ENCODE measurements at places on chromosomes 4 and X. TPM values are rescaled to one million over a fixed set of nuclear protein-coding genes. Genes with fewer than 3 reads are reported as not detected.

- no peak for DNase-seq
- H3K4me3 ChIP-seq: no peak overlapping the region
- peaks cover 7% of the 10 kb centered on the region for H3K27me3 ChIP-seq
Observed at GRCh38 chr4:114654592-114654991, 56.0 kb downstream of the UGT8 start.

GRCh38 chr4:38024206-38024509, 64.0 kb downstream of the PTTG2 start:
- H3K27ac ChIP-seq: no peak overlapping the region
- no peaks in the 10 kb centered on the region for H3K27me3 ChIP-seq

DNA sequence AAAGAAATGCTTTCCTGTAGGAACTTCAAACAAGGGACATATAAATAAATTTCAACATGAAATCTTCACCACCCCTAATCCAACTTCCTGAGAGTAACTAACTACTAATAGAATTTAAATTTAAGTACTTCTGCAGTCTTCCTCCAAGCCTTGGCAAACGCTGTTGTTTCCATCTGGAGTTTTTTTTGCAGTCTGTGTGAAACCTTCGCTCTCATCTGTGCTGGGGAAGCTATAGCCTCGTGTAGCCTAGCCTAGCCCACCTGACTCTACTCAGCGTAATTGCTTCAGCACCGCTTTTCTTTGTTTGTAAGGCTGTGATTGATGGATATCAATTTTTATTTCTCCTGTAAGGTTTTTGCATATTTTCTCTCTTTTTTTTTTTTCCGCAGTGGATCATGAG, 30.9 kb downstream of the STOX2 start:
- no peaks in the 10 kb centered on the region for H3K36me3 ChIP-seq
- no peak for DNase-seq
- no peak overlapping the region for H3K4me3 ChIP-seq
- H3K27ac ChIP-seq: no peak overlapping the region
- peaks cover 3% of the 10 kb centered on the region for H3K4me1 ChIP-seq
- H3K27me3 ChIP-seq: peaks cover 2% of the 10 kb centered on the region

DNA sequence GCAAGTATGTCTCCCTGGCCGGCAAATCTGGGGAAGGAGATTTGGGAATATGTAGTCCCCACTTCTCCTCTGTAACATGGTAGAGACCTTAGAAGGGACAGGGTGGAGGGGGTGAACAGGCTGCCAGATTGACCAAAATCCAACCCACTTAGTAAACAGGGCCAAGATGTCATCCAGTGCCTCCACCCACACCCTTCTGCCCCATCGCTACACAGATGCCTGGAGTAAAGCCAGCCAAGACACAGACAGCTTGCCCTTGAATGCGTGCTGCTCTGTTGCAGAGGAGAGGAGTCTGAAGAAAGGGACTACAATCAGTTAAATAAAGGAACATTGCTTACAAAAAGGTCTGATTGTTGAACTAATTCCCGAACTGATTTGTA, 160.1 kb upstream of the LDB2 start:
- H3K36me3 ChIP-seq: no peaks in the 10 kb centered on the region
- no peak overlapping the region for H3K4me3 ChIP-seq
- no peaks in the 10 kb centered on the region for H3K27me3 ChIP-seq
- no peak overlapping the region for H3K27ac ChIP-seq
- no peaks in the 10 kb centered on the region for H3K4me1 ChIP-seq

- no peak overlapping the region for H3K27ac ChIP-seq
- no peak overlapping the region for H3K4me3 ChIP-seq
- no peaks in the 10 kb centered on the region for H3K36me3 ChIP-seq
- H3K27me3 ChIP-seq: no peaks in the 10 kb centered on the region
Observed at GRCh38 chr4:122623637-122624166, 2.8 kb upstream of the IL21 start.

DNA sequence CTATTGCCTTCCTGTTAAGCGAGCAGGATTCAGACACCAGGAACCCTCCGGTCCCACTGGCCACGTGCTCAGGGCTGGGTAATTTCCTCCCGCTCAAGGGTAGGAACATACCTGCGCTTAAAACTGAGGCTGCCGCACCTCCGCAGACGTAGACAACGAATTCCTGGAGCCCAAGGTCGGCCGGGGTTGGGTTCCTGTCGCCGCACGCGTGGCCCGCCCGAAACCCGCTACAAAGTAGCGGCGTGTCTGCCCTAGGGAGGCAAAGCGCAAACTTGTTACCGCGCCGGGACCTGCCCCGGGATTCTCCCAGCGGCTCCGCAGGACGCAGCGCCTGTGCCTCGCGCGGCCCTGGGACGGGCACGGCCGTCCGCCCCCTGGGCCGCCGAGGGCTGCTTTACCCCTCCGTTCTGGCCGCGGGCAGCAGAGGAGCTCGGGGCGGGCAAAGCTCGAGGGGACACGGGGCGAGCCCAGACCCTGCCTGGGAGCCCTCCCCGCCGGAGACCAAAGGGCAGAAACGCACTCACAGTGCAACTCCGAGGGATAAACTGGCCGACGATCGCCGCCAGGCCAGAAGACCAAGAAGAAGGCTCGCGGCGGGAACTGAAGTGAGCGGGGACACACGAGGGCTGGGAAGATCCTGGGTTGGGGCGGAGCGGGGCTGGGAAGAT, at the start of gene ERVMER34-1:
Gene ERVMER34-1 (minus strand): TSS at position 607 of the 668 bp plus-strand sequence. CDS start 5,905 bp downstream, outside the sequence.
- H3K27me3 ChIP-seq: peaks cover 50% of the 10 kb centered on the region
- no peak within 1 kb of the TSS for H3K27ac ChIP-seq
- peak within 1 kb of the TSS; percentile 63 for H3K4me3 ChIP-seq

DNA sequence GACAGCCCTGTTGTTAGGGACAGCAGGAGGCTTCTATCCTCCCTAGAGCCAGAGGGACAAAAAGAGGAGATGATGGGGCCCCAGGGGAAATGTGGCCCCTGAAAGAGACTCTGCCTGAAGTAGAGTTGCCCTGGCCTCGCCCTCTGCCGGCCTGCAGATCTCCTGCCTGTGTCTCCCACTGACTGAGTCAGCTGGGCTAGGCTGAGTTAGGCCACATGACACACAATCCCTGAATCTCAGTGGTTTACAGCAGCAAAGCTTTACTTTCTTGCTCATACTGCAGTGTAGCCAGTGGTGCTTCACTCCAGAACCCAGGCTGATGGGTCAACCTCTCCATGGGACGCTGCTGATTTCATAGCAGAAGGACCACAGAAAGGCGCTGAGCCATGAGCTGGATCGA, 23.5 kb downstream of the DRD5 start:
- DNase-seq: no peak
- no peaks in the 10 kb centered on the region for H3K4me1 ChIP-seq
- H3K36me3 ChIP-seq: no peaks in the 10 kb centered on the region
- H3K27me3 ChIP-seq: peaks cover 25% of the 10 kb centered on the region
- H3K27ac ChIP-seq: no peak overlapping the region
- H3K4me3 ChIP-seq: no peak overlapping the region

DNA sequence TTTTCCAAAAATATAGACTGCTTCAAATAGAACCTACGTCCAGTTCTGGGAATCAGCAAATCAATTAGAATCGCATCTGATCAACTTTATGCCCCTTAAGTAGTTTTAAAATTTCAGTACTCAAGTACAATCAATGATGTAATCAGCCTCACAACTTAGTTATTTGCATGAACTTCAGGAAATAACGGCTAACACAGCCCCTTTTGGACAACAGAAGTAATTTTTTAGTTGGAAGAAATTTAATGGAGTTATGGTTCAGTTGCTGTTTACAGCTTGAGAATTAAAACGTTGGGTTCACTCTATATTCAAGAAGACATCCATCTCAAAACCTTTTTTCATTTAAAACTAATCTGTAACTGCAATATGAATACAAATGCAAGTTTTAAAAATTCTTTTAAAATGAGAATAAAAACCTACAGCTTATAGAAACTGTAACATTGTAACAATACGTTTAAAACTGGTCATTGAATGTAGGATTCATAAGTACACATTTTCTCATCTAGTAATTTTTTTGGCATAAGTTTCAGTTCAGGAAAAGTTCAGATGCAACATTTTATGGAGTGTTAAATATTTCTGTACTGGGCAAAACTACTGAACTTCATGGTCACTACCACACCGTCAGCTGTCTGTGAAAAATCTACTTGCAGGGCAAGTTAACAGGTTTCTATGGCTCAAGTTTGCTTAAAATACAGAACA, 956 bp downstream of the TAPT1 start:
- no peaks in the 10 kb centered on the region for H3K27me3 ChIP-seq
- no peak for DNase-seq
- peaks cover 49% of the 10 kb centered on the region for H3K4me1 ChIP-seq

DNA sequence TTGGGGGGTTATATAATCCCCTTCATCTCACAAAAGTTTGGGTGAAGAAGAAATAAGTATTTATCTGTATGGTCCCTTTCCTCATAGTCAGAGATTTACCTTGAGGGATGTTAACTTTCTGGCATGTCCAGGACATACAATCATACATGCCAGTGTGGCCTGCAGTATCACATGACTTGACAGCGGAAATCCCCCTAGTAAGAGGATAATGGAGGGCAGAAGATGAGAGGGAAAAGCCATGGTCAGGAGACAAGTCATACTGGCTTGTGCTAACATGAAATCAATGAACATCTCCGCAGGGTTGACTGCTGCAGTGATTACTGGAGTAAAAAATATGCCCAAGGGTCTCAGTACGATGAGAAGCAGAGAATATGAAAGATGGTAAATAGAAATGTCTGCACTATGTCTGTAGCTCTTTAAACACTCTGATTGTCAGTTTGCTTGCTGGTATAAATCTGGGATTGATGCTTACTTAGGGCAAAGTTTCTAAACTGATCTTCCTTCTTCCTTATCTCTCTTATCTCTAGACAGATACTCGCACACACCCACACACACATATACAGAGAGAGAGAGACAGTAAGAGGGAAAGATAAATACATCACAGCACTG, 1385.6 kb upstream of the ADGRL3 start:
- DNase-seq: no peak
- no peak overlapping the region for H3K27ac ChIP-seq
- H3K4me3 ChIP-seq: no peak overlapping the region
- H3K4me1 ChIP-seq: peaks cover 3% of the 10 kb centered on the region
- no peaks in the 10 kb centered on the region for H3K27me3 ChIP-seq

DNA sequence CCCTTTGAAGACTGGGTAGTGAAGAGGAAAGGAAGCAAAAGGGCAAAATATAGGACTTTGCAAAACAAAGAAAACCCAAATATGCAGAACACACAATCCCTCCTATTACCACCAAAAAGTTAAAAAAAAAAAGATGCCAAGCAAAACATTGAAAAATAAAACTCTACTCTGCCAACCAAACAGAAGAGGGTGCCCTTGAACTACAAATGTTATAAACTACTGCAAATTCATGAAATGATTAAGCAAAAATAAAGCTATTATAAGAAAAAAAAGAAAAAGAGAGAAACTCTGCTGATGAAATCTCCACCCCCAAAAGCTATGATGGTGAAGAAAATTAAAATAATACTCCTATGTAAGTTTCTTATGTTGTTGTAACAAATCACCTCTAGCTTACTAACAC, 168.5 kb upstream of the STK26 start:
- no peaks in the 10 kb centered on the region for H3K27me3 ChIP-seq
- no peak overlapping the region for H3K27ac ChIP-seq
- H3K4me3 ChIP-seq: no peak overlapping the region
- DNase-seq: no peak

GRCh38 chrX:72309297-72310071, 3.8 kb upstream of the CITED1 start:
- no peaks in the 10 kb centered on the region for H3K36me3 ChIP-seq
- no peak overlapping the region for H3K27ac ChIP-seq
- H3K4me1 ChIP-seq: peaks cover 22% of the 10 kb centered on the region
- H3K4me3 ChIP-seq: no peak overlapping the region

- H3K27me3 ChIP-seq: no peaks in the 10 kb centered on the region
- no peak overlapping the region for H3K4me3 ChIP-seq
- H3K4me1 ChIP-seq: peaks cover 1% of the 10 kb centered on the region
- DNase-seq: no peak
- peaks cover 31% of the 10 kb centered on the region for H3K36me3 ChIP-seq
Observed at GRCh38 chr4:128955751-128956150, 137.6 kb downstream of the SCLT1 start.

GRCh38 chr4:34046580-34046979, 2197.7 kb downstream of the ARAP2 start:
- H3K4me1 ChIP-seq: no peaks in the 10 kb centered on the region
- no peaks in the 10 kb centered on the region for H3K36me3 ChIP-seq
- H3K27ac ChIP-seq: no peak overlapping the region

DNA sequence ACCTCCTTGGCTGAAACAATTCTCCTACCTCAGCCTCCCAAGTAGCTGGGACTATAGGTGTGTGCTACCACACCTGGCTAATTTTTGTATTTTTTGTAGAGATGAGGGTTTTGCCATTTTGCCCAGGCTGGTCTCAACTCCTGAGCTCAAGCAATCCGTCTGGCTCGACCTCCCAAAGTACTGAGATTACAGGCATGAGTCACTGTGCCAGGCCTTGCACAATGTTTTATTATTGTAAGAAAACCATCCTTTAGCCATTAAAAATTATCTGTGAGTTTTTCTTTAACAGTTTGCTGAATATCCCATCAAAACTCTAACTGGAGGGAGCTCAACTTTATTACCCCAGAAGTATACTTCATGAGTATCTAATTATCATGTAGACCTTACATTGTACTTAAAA, 900.3 kb downstream of the PCDH7 start:
- DNase-seq: no peak
- H3K4me1 ChIP-seq: no peaks in the 10 kb centered on the region
- H3K36me3 ChIP-seq: no peaks in the 10 kb centered on the region
- no peaks in the 10 kb centered on the region for H3K27me3 ChIP-seq

- H3K27me3 ChIP-seq: peaks cover 6% of the 10 kb centered on the region
- H3K27ac ChIP-seq: peak overlapping the region; percentile 60
- no peak overlapping the region for H3K4me3 ChIP-seq
- peaks cover 27% of the 10 kb centered on the region for H3K4me1 ChIP-seq
- no peaks in the 10 kb centered on the region for H3K36me3 ChIP-seq
Observed at GRCh38 chrX:120302434-120302833, 8.8 kb downstream of the TMEM255A start.

DNA sequence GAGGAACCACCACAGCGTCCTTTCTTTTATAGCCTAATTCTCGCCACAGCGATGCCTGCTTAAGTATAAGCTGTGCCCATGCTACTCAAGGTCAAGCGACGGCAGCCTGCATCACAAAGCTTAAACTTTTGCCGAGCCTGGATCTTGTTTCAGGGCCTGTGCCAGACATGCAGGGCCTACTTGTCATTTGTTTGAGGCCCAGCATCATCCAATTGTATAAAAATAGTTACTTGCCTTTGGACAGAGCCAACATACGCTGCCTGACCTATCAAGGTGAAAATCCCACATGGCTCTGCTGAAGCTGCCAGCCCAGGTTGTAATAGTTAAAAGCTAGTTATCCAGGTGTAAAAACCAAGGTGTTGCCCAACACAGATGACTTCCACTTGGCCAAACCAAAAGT, 107.1 kb downstream of the TMEM131L start:
- peaks cover 77% of the 10 kb centered on the region for H3K4me1 ChIP-seq
- peaks cover 33% of the 10 kb centered on the region for H3K36me3 ChIP-seq
- H3K27me3 ChIP-seq: no peaks in the 10 kb centered on the region
- DNase-seq: no peak
- H3K4me3 ChIP-seq: no peak overlapping the region

- no peaks in the 10 kb centered on the region for H3K36me3 ChIP-seq
- H3K4me1 ChIP-seq: no peaks in the 10 kb centered on the region
- H3K27ac ChIP-seq: no peak overlapping the region
- peaks cover 2% of the 10 kb centered on the region for H3K27me3 ChIP-seq
- no peak overlapping the region for H3K4me3 ChIP-seq
Observed at GRCh38 chr4:22720091-22720490, 27.4 kb downstream of the GBA3 start.

Gene AFF1
- 71.4 TPM for total RNA-seq

Gene TEX11
- total RNA-seq: not detected

Gene PROM1
- total RNA-seq: not detected

All from activated CD4-positive, alpha-beta T cell treated with anti-CD3 and anti-CD28 coated beads, Interleukin-2, amount 10 ng/mL, durations not matched to agents 7 days and 5 days (primary cell).